Activated CD4-positive, alpha-beta T cell treated with anti-CD3 and anti-CD28 coated beads, Interleukin-2, amount 10 ng/mL, durations not matched to agents 24 days and 14 days (primary cell): ENCODE measurements at places on chromosomes 4 and X. TPM values are rescaled to one million over a fixed set of nuclear protein-coding genes. Genes with fewer than 3 reads are reported as not detected.
A peak's percentile ranks its signal among the peaks of the same experiment; 100 is the strongest.

GRCh38 chr4:89724716-89725115 is 112.2 kb downstream of the SNCA start:
- no peak overlapping the region for H3K27ac ChIP-seq
- no peak overlapping the region for H3K4me3 ChIP-seq
- H3K4me1 ChIP-seq, result no peaks in the 10 kb centered on the region
- no peak for DNase-seq
- no peaks in the 10 kb centered on the region for H3K36me3 ChIP-seq
- peaks cover 3% of the 10 kb centered on the region for H3K27me3 ChIP-seq

GRCh38 chr4:26126994-26127393 is 193.8 kb upstream of the RBPJ start:
- H3K4me3 ChIP-seq, result no peak overlapping the region
- peaks cover 20% of the 10 kb centered on the region for H3K36me3 ChIP-seq
- H3K27me3 ChIP-seq, result no peaks in the 10 kb centered on the region
- peak overlapping the region; percentile 2 for H3K27ac ChIP-seq
- peaks cover 35% of the 10 kb centered on the region for H3K4me1 ChIP-seq

DNA sequence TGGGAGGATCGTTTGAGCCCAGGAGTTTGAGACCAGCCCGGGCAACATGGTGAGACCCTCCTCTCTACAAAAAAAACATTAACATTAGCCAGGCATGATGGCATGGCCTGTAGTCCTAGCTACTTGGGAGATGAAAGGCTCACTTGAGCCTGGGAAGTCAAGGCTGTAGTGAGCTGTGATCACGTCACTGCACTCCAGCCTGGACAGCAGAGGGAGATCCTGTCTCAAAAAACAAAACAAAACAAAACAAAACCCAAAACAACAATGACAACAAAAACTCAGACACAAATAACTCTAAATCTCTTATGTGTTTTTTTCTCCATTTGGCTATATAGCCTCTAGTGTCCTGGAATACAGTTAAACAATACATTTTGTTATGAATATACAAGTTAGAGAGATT is 127.3 kb upstream of the STK26 start:
- no peaks in the 10 kb centered on the region for H3K27me3 ChIP-seq
- no peak overlapping the region for H3K4me3 ChIP-seq
- peak; percentile 48 for DNase-seq
- H3K27ac ChIP-seq, result no peak overlapping the region
- no peaks in the 10 kb centered on the region for H3K4me1 ChIP-seq

DNA sequence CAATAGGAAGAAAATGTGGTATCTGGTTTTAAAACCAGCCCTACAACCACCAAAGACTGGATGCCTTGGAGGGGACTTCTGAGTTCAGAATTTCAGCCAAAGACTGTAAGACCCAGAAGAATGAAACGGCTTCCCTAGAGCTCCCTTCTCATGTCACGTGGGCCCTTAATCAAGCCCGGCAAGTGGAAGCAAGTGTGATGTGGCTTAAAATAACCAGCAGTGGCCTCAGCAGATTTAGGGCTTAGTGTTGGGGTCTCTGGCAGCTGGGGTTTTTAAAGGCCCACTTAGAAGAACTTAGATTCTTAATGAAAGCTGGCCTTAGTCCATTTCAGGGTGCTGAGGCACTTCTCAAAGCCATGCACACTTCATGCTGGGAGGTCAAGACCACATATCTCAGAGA is 111.2 kb upstream of the TBC1D9 start:
- no peaks in the 10 kb centered on the region for H3K36me3 ChIP-seq
- H3K4me3 ChIP-seq, result no peak overlapping the region
- H3K4me1 ChIP-seq, result peaks cover 7% of the 10 kb centered on the region
- H3K27me3 ChIP-seq, result peaks cover 22% of the 10 kb centered on the region

- H3K4me1 ChIP-seq, result no peaks in the 10 kb centered on the region
- H3K36me3 ChIP-seq, result no peaks in the 10 kb centered on the region
- DNase-seq, result no peak
Measured at GRCh38 chrX:33970028-33970967, 161.8 kb downstream of the FAM47A start.

TEX13B gene
- total RNA-seq, result not detected in 2 replicates

SPANXD gene
- total RNA-seq, result not detected in 2 replicates

AGTR2 gene
- not detected in 2 replicates for total RNA-seq

FRG2 gene
- not detected in 2 replicates for total RNA-seq

ARHGAP36 gene
- not detected in 2 replicates for total RNA-seq
